HT1080 (cell line): ENCODE measurements at places on chromosomes 16 and 17.

DNA sequence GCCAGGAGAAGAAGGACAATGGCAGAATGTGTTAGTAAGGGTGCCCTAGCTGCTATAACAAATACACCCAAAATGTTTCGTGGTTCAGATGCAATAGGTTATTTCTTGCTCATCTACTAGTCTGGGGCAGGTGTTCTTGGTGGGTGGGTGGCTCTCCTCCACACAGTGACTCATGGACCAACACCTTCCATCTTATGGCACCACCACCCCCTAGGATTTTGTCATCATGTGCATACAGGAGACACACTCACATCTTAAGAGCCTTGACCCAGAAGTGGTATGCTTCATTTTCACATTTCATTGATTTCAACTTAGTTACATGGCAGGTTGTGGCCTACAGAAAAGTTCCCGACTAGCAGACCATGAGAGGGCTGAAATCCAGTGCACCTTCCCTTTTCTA, 114.7 kb downstream of the AMFR start:
- no peak for DNase-seq

DNA sequence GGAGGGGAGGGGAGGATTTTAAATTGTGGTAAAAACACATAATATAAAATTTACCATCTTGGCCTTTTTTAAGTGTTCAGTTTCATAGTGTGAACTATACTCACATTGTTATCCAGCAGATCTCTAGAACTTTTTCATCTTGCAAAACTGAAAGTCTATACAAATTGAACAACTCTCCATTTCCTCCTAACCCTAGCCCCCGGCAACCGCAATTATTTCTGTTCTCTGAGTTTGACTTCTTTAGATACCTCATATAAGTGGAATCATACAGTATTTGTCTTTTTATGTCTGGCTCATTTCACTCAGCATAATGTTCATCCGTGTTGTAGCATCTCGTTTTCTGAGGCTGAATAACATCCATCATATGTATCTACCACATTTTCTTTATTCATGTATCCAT, 30.0 kb upstream of the MRTFB start:
- no peak for DNase-seq

- DNase-seq, result no peak
These were observed 31.0 kb downstream of the SCNN1B start for GRCh38 chr16:23333034-23333579.

DNA sequence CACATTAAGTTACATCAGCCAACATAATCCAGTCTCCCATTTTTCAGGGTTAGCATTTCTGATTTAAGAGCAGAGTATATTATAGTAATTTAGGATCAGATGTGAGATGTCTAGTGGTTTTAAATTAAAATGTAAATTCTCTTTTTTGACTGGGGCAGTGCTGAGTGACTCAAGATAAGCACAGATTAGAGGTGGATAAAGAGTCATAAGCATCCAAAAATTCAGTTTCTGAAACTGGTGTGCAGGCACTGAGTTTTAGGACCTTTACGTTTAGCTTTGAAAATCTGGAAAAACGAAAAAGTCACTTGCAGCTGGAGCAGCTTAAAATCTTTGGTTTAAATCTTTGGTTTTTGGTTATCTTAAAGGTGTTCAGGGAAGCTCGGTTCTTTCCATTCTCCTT, 190.7 kb downstream of the FTO start:
- no peak for DNase-seq
